HT1080 (cell line): ENCODE measurements at places on chromosomes 3 and 15.

GRCh38 chr3:52123106-52123725, 31.0 kb downstream of the POC1A start:
- DNase-seq: peak; percentile 66

DNA sequence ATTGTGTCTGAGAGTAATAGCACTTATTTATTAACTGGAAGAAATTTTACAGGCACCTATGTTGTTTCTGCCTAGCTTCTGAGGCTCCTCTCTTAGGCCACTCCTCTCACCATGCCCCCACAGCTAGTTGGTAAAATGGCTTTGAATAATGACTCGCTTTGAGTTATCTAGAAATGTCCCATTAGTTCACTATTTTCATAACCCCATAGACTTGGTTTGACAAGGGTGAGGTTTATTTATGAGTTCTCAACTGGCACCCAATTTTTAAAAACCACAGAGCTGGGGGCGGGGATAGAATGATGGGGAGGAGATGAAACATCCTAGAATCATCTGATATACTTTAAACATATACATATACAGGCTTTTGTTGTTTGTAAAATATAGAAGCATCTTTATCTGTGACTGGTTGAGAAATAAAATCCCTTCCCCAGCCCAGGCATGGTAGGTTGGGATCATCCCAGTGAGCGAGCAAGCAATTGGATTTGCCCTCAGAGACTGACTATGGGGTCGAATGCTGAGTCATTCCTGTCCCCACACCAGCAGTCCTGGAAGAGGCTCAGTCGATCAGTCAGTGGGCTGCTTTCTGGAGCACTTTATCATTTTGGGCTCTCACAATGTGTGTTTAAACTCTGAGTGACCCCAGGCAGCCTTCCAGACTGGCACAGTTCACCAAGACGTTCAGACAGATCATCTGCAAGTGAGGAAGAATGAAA, 60.2 kb upstream of the TSEN2 start:
- DNase-seq: peak; percentile 51

- peak; percentile 84 for DNase-seq
Measured at GRCh38 chr15:97502038-97502437, 458.5 kb upstream of the ARRDC4 start.

DNA sequence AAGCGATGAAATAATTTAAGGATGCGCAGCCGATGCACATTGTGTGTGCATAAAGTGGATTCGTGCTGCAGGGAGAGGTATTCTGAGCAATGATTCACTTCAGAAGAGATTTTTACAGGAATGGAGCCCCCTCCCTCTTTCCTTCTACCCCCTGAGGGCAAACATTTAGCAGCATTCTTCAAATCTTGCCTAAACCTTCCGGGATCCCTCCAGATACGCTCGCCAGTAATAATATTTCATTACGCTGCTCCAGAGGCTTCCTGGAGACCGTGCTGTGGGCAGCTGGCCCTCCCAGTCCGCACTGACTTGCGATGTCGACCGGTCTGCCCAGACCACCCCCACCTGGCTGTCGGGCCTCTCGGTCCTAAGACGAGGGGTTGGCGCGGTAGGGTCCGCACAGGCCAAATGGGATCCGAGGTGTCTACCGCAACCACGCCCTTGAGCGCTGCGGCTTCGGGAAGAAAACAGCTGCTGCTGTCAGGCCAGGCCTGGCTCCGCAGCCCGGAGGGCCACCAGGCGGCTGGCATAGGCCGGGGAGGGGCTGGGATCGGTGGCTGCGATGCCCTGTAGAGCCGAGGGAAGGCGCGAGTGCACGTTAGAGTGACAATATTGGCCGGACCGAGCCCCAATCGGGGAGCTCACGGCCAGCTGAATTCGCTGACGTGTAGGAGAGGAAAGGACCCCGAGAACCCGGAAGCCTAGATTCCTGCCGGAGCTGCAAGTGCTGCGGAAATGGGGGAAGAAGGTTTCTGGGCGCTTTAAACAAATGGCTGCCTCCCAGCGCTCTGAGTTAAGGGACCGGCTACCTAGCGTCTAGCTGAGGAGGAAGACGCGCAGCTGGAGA, 14.3 kb downstream of the ZIC4 start:
- no peak for DNase-seq

- no peak for DNase-seq
Measured at GRCh38 chr3:71951361-71951760, 166.4 kb upstream of the PROK2 start.

DNA sequence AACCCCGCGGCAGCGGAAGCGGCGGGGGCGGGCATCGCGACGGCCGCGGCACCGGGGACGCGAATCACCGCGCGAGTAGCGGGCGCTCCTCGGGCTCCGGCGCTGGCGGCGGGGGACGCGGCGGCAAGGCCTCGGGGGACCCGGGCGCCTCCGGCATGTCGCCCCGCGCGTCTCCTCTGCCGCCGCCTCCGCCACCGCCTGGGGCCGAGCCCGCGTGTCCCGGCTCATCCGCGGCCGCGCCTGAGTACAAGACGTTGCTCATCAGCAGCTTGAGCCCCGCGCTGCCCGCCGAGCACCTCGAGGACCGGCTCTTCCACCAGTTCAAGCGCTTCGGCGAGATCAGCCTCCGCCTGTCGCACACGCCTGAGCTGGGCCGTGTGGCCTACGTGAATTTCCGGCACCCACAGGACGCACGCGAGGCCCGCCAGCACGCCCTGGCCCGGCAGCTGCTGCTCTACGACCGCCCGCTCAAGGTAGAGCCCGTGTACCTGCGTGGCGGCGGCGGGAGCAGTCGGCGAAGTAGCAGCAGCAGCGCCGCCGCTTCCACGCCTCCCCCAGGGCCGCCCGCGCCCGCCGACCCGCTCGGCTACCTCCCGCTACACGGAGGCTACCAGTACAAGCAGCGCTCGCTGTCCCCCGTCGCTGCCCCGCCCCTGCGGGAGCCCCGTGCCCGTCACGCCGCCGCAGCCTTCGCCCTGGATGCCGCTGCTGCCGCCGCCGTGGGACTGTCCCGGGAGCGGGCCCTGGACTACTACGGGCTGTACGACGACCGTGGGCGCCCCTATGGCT, 675 bp downstream of the RBM15B start:
- no peak for DNase-seq

DNA sequence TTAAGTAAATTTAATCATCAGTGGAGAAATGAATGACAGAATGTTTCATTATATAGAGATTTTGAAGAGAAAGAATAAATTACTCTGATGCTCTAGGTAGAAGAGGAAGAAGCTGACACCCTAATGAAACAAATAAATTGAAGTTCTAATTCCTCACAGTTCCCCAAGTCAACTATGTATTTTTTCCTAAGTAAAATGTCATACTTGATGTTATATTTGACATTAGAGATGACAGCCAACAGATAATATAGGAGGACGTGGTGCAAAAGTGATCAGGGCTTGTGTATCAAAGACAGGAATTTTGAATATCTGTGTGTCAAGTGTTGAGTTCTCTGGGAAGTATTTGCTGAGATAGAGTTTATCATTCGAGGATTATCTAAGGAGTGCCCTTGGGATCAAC, 81.2 kb upstream of the CADPS start:
- DNase-seq: no peak

DNA sequence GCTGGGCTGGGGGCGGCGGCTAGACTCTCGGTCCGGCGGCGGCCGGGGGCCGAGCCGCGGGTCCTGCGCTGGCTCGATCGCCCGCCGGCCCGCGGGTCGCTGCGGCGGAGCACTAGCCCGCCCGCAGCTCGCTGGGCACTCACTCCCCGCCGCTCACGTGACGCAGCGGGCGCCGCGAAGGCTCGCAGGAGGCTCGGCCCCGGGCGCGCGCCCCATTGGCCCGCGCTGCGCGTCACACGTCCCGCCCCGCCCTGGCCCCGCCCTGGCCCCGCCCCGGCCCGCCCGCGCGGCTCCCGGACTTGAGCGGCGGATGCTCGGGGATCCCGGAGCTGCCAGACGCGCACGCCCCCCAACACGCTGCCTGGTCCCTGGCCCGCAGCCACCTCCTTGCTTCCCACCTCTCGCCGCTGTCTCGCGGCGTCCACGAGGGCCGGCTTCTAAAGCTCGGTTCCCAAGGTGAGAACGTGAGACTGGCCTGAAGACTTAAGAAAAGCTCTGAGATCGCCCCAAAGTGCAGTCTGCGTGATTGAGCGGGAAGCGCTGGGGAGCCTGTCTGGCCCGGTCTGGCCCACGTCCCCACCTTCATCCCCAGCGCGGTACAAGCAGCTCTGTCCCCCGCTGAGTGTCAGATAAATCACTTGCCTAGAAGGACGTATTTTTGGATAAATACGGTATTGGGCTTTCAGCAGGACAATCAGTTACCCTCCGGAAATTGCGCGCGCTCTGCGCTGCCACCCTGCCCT, at the start of gene KLF15:
TSS of gene KLF15 (minus strand) at position 114 of the 743 bp plus-strand sequence. CDS start 4,486 bp downstream, outside the sequence.
- DNase-seq: peak; percentile 54

GRCh38 chr3:32249184-32249782, 10.8 kb downstream of the CMTM8 start:
- peak; percentile 96 for DNase-seq

DNA sequence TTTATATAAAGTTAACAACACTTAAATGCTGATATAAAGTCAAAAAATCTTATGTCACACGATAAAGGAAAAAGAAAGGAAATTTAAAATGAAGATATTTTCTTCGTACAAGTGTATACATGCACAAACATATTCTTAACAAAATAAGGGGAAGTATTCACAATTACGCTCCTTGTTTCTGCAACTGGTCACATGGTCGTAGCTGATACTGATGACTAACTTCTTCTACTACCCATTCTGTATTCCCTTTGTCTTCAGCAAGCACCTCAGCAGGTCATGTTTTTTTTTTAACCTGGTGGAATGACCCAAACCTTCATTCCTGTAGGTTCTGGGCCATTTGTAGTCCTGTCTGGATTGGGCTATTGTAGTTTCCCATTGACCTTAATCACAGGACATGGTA, 30.0 kb upstream of the CMTM8 start:
- no peak for DNase-seq
